ENCODE measurements at places on chromosomes 4 and X.

DNA sequence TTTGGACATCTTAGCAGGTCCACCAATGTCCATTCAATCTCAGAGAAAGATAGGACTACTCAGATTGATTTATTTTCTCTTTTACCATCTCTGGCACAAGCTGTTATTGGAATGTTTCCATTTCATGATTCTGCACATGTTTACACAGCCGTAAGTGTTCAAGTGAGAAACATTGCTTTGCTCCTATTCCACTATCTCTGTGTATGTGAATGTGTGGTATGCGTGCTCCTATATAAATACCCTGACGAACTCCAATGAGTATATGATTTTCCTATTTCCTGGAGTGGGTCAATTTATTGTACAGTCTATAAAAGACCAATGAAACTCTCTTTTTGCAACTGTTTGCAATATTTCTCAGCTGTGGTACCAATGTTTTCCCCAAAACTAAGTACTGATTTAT is 221.0 kb upstream of the GALNT7 start:
- no peaks in the 10 kb centered on the region for H3K27me3 ChIP-seq
- no peaks in the 10 kb centered on the region for H3K4me1 ChIP-seq
- no peak overlapping the region for H3K27ac ChIP-seq
- DNase-seq = no peak
- no peaks in the 10 kb centered on the region for H3K36me3 ChIP-seq

- H3K36me3 ChIP-seq = peaks cover 5% of the 10 kb centered on the region
- peaks cover 8% of the 10 kb centered on the region for H3K4me1 ChIP-seq
- no peak overlapping the region for H3K27ac ChIP-seq
- H3K4me3 ChIP-seq = no peak overlapping the region
- H3K27me3 ChIP-seq = no peaks in the 10 kb centered on the region
Measured at GRCh38 chrX:20026278-20026677, 35.4 kb upstream of the BCLAF3 start.

DNA sequence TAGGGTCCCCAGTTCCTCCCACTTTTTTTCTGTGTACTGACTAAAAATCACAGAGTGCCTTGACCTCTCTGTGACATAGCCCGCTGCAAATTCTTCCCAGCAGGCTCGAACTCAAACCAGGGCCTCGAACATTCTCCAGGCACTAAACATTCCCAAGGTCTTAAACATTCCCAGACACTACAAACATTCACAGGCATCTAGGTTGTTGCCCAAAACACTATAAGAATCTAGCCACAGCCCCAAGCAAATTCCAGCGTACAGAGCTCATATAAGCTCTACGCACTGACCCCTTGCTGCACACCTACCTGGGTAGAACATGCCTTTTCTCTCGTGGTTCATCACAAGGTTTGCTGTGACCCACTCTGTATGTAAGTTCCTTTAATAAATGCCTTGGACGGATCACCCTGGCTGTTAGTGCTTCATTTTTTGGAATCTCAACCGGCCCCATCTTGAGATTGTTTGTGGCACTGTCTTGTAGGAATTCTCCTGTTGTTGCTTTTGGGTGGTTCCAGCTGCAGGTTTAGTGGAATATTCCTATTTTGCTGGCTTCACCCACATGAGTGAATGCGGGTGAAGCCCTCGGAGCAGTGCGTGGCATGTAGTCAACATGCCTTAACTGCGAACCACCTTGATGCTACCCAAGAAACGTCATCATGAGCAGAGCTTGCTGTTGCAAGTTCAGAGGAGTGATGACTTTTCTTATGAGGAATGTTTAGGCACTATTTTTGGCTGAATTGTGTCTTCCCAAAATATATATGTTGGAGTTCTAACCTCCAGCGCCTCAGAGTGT is 230.0 kb downstream of the HS3ST1 start:
- DNase-seq = no peak
- no peaks in the 10 kb centered on the region for H3K27me3 ChIP-seq
- H3K4me1 ChIP-seq = no peaks in the 10 kb centered on the region
- H3K36me3 ChIP-seq = no peaks in the 10 kb centered on the region
- H3K4me3 ChIP-seq = no peak overlapping the region

- DNase-seq = no peak
- H3K4me3 ChIP-seq = no peak overlapping the region
- H3K36me3 ChIP-seq = no peaks in the 10 kb centered on the region
- H3K27ac ChIP-seq = no peak overlapping the region
Measured at GRCh38 chr4:3688018-3688998, 77.9 kb upstream of the ADRA2C start.

GRCh38 chr4:107689912-107690587 is 30.0 kb downstream of the PAPSS1 start:
- H3K27ac ChIP-seq = no peak overlapping the region
- H3K36me3 ChIP-seq = no peaks in the 10 kb centered on the region
- H3K27me3 ChIP-seq = no peaks in the 10 kb centered on the region
- H3K4me1 ChIP-seq = no peaks in the 10 kb centered on the region
- DNase-seq = no peak

DNA sequence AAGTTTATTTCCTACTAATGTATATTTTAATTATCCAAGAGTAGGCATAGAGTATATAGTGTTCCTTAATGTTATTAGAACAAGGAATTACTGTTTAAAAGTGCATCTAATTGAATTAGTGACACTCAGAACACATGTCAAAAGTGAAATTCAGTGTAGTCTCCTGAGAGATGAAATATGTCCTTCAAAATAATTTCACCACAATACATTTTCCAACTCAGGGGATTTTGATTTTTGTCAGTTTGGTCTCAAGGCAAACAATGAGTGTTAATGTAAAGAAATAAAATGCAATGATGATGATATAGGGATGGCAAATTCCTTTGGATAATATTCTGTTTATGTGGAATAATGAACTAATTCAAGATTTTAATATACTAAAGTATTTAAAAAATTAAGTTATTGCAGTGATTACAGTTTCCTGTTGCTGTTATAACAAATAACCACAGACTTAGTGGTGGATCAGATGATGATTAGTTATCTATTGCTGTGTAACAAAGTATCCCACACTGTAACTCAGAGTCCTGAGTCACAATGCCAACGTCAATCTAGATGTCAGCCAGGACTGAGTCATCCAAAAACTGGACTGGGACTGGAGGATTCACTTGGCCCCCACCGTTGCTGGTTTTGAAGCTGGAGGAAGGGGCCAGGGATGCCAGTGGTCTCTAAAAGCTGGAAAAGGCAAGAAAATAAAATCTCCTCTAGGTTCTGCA is 148.0 kb upstream of the SLC7A11 start:
- no peaks in the 10 kb centered on the region for H3K36me3 ChIP-seq
- H3K4me3 ChIP-seq = no peak overlapping the region
- H3K4me1 ChIP-seq = no peaks in the 10 kb centered on the region
- no peak overlapping the region for H3K27ac ChIP-seq
- no peaks in the 10 kb centered on the region for H3K27me3 ChIP-seq

DNA sequence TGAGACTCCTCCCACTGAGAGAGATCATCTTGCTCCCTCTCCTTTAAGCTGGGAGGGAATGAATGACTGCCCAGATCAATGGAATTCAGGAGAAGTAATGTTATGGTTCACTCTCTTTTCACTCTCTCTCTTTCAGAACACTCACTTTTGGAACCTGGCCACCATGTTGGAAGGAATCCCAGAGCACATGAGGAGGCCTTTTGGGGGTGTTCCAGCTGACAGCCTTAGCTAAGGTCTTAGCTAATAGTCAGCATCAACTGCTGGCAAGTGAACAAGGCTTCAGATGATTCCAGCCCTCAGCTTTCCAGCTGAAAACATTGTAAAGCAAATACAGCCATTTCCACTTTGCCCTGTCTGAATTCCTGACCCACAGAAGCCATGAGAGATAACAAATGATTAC is 124.0 kb upstream of the CLNK start:
- no peak overlapping the region for H3K27ac ChIP-seq
- H3K36me3 ChIP-seq = no peaks in the 10 kb centered on the region

- peak overlapping the region; percentile 75 for H3K27ac ChIP-seq
- H3K27me3 ChIP-seq = no peaks in the 10 kb centered on the region
- H3K4me3 ChIP-seq = peak overlapping the region; percentile 83
- peak; percentile 83 for DNase-seq
Measured at GRCh38 chr4:186725469-186726425, 2.1 kb upstream of the FAT1 start.

DNA sequence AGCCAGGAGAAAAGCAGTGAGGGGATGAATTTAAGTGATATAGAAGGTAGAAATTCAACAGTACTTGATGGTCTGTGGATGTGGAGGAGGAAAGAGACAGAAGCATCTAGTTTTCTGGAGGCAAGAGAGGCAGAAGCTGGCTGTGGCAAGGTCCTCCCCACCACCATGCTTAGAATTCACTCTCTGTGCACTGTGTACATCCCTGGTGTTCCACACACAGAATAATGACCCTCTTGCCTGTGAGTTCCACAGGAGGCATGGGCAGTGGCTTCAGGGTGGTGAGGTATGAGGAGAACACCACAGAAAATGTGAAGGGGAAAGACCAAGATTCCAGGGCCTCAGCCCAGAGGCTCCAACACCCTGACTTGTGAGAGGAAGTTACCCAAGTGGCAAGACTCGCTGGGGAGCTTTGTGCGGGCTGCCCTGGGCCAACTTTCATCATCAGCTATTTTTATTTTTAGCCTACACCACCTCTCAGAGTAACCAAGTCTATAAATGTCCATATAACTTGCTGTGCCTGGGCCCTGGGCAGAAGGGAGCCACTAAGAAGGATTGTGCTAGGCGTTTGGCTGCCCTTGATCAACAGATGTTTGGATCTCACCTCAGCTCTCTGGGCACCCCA is 7.8 kb upstream of the INTS6L start:
- H3K36me3 ChIP-seq = no peaks in the 10 kb centered on the region
- no peaks in the 10 kb centered on the region for H3K4me1 ChIP-seq
- no peak overlapping the region for H3K27ac ChIP-seq
- no peak for DNase-seq
- no peaks in the 10 kb centered on the region for H3K27me3 ChIP-seq

DNA sequence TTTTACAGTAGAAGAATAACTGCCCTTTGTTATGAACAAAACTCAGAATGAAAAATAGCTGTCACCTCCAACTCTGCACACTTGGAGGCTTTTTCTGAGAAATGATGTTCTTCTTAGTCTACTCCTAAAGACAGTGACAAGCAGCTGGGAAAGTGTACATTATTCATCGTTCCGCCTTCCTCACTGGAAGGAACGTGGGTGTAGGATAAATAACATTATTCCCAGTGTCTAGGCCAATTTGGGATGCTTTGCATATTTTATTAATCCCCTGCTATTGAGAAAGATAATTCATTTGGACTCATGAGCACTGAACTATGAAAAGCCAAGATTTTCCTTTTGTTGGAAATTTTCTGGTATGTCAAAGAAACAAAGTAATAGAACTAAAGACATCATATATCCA is 87.8 kb downstream of the VCX2 start:
- H3K36me3 ChIP-seq = no peaks in the 10 kb centered on the region
- H3K4me3 ChIP-seq = no peak overlapping the region
- no peaks in the 10 kb centered on the region for H3K4me1 ChIP-seq
- no peak for DNase-seq
- H3K27me3 ChIP-seq = no peaks in the 10 kb centered on the region

DNA sequence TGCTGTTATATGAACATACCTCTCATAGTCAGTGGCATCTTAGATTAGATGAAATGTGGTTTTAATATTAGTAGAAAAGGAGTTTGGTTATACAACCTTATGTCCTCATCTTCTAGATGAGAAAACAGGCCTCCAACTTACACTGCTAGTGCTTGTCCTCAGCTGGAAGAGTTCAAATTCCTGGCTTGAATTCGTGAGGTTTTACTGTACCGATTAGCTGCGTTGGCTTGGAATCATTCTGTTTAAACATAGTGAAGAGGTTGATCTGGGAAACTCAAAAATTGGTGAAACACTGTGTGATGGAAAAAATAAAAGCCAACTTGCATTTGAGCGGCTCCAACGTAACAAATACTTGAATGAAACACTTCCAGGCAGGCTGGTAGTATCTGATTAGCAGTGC is 81.0 kb downstream of the LNX1 start:
- no peak overlapping the region for H3K27ac ChIP-seq
- H3K27me3 ChIP-seq = no peaks in the 10 kb centered on the region
- no peak overlapping the region for H3K4me3 ChIP-seq
- no peak for DNase-seq
- H3K36me3 ChIP-seq = peaks cover 9% of the 10 kb centered on the region

DNA sequence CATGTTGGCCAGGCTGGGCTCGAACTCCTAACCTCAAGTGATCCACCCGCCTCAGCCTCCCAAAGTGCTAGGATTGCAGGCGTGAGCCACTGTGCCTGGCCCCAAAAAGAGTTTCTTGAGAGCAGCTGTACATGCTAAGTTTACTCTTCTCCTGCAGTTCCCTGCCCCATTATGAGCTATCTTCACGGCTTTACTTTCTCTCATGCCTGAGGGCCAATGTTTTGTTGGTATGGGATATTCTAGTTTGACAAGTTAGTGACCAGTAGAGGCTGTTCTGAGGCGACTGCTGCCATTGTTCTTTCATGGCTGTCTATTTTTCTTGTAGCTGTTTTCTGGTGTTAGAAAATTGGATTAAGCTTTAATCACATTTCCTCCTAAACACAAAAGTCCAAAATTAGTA is 78.0 kb upstream of the STX18 start:
- H3K36me3 ChIP-seq = no peaks in the 10 kb centered on the region
- H3K27ac ChIP-seq = no peak overlapping the region
- no peaks in the 10 kb centered on the region for H3K4me1 ChIP-seq
- H3K4me3 ChIP-seq = no peak overlapping the region

DNA sequence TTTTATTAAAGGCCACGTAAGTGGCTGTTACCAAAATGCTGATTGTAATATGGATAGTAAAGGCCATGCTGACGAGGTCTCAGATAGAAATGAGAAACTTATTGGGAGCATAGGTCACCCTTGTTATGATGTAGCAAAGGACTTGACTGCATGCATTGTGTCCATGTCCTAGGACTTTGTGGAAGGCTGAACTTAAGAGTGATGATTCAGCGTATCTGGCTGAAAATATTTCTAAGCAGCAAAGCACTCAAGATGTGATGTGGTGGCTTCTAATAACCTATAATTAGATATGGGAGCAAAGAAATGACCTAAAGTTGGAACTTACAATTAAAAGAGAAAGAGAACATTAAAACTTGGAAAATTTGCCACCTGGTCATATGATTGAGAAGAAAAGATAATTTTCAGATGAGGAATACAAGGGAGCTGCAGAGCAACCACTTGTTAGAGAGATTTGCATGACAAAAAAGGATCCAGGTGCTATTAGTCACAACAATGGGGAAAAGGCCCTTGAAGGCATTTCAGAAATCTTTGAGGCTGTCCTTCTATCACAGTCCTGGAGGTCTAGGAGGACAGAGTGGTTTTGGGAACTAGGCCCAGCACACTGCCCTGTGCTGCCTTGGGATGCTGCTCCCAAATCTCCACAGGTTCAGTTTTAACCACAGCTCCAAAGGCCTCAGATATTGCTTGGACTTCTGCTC is 793.7 kb upstream of the LCORL start:
- H3K36me3 ChIP-seq = no peaks in the 10 kb centered on the region
- DNase-seq = no peak
- no peaks in the 10 kb centered on the region for H3K27me3 ChIP-seq
- H3K4me1 ChIP-seq = peaks cover 16% of the 10 kb centered on the region
- H3K4me3 ChIP-seq = no peak overlapping the region
- H3K27ac ChIP-seq = no peak overlapping the region

GRCh38 chrX:2500803-2501558 is at the start of the genes DHRSX and ZBED1:
Gene DHRSX, minus strand, starts transcription at chrX:2500976. Its CDS starts 51 bp downstream, at chrX:2500925.
Gene ZBED1, minus strand, starts transcription at chrX:2500976. Its CDS starts 10,257 bp downstream, at chrX:2490719.
- H3K4me1 ChIP-seq = no peaks in the 10 kb centered on the region
- no peaks in the 10 kb centered on the region for H3K27me3 ChIP-seq
- H3K4me3 ChIP-seq = peak within 1 kb of the TSS; percentile 57
- DNase-seq = peak; percentile 40

Data from Calu3 (cell line).